ENCODE measurements at places on chromosomes 2 and 18.

DNA sequence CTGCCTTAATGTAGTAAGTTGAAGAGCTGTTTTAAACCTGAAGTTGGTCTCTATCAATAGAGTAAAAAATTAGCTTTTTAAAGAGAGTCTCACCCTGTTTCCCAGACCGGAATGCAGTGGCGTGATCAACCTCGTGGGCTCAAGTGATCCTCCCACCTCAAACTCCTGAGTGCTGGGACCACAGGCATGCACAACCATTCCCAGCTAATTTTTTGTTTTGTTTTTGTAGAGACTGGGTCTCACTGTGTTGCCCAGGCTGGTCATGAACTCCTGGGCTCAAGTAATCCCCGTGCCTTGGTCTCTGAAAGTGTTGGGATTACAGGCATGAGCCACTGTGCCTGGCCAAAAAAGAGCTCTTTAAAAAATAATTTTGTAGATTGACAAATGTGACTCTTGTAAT, 40.3 kb downstream of the CRIM1 start:
- DNase-seq: no peak

GRCh38 chr18:76562286-76563122, 67.5 kb upstream of the ZNF516 start:
- no peak for DNase-seq

DNA sequence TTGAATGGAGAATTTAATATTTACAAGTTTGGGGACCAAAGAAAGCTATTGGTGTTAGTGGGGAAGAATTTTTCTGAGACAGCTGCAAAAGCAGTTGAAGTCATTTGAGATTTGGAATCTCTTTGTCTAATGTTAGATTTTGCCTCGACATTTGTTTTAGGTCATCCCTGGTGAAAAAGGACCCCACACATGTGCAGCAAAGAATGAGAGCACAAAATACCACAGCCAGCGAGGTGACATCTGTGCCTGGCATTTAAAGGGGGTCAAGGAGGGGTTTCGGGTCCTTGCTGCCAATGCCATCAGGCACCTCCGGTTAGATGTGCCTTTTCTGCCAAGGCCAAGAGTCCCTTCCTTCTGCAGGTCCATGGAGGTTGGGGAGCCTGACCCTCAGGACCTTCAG, 173.3 kb downstream of the TRIB2 start:
- DNase-seq: no peak

GRCh38 chr2:73995810-73996209, 11.1 kb downstream of the TET3 start:
- DNase-seq: no peak

DNA sequence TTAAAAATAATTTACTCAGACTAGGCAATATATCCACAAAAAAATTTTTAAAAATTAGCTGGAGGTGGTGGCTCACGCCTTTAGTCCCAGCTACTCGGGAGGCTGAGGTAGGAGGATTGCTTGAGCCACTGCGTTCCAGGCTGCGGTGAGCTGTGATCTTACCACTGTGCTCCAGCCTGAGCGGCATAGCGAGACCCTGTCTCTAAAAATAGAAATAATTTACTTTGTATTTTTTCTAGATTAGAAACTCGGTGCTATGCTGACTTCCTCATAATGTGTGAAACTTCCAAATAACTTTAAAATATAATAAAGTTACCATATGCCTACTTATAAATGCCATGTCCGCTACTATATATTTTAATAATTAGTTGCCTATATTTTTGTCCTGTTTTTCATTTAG, 6.7 kb downstream of the PPIG start:
- no peak for DNase-seq

DNA sequence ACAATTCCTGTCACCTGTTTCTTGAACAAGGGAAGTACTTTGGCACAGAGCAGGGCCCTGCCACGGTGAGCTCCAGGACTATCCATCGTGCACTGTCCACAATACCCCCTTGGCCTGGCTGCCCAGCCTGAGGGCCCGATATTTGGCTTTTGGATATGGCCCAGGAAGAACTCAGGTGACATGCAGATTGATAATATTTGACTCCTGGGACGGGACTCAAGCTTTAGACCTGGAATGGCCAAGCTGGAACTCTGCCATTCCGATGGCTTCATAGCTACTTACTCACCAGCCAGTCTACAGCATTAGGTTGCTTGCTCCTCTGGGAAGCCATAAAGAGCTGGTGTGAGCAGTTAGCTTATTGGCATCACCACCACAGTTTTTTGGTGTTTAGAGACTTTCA, 26.6 kb downstream of the EML6 start:
- DNase-seq: no peak

DNA sequence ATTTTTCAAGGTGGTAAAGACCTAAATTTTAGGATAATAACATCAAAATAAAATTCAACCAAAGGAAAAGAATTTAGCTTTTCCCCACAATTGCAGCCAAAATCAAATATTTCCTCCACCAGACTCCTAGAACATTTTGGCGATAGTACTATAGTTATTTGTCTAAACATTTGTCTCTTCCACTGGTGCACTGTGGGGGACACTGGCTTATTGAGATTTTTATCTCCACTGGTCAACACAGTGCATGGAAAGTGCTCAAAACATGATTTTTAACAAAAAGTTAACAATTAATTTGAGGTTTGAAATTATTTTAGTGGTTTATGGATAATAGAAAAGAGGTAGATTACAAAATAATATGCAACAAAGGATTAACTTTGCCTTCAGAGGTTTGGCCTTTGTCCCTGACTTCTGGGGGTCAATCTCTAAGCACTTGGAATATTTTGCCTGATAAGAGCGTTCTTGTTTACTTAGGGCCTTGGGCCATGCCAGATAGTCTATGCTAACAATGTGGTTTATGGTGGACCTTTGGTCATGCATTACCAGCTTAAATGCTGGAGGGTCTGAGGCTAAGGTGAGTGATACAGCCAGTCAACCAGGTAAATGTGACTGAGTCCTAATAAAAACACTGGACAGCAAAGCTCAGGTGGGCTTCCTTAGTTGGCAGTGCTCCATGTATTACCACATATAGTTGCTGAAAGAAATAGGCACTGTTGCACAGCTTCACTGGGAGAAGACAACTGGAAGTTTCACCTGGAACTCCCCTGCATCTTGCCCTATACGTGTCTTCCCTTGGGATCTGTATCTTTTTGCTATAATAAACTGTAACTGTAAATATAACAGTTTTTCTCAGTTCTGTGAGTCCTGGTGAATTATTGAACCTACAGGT, 67.2 kb upstream of the SATB2 start:
- DNase-seq: no peak

- no peak for DNase-seq
These were observed 131.4 kb downstream of the VWC2L start for GRCh38 chr2:214542295-214542694.

- DNase-seq: no peak
These were observed 232.8 kb downstream of the GRB14 start for GRCh38 chr2:164388511-164388910.

- no peak for DNase-seq
These were observed 299.2 kb upstream of the TFPI start for GRCh38 chr2:187853381-187853791.

GRCh38 chr2:135647836-135648579, 93.6 kb upstream of the UBXN4 start:
- DNase-seq: no peak

DNA sequence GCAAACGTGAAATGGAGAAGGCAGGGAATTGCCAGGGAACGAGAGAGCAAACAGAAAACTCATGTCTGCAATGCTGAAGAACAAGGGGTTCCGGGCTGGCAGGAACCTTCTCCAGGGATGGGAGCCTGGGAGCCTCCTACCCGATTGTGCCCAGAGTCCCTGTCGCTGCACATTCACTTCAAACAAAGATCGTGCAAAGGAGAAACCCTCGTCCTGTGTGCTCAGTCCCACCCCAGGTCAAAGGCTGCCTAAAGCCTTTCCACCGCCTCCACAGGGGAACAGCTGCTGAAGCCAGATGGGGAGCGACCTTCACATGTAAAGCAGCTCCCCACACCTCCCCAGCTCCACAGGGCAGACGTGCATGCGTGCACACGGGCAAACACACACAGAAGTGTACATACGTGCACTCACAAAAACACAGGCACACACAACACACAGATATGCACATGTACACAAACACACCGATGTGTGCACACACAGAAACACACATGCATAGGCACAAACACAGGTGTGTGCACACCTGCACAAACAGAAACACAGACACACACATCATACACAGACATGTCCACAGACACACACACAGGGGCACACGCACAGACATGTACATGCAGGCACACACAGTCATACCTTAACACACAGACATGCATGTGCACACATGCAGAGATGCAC, 460.1 kb upstream of the SALL3 start:
- DNase-seq: no peak

DNA sequence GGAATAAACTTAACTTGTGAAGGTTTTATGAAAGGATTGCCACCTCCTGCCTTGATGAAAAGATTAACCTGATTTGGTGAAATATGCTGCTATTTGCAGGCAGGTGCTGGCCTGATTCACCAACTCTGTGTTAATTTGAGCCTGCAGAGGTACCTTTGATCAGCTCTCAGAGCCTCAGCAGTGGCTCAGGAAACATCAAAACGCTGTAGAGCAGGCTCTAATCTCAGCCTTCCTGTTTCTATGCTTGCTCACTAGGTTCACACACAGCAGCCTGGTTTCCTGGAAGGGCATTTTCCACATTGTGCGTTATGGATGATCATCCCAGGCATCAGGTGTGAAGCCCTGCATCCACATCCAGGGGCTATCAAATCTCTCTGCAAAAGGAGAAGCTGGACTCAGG, 16.9 kb downstream of the TGIF1 start:
- no peak for DNase-seq

- peak; percentile 10 for DNase-seq
These were observed 359 bp downstream of the FRZB start for GRCh38 chr2:182866095-182866460.

DNA sequence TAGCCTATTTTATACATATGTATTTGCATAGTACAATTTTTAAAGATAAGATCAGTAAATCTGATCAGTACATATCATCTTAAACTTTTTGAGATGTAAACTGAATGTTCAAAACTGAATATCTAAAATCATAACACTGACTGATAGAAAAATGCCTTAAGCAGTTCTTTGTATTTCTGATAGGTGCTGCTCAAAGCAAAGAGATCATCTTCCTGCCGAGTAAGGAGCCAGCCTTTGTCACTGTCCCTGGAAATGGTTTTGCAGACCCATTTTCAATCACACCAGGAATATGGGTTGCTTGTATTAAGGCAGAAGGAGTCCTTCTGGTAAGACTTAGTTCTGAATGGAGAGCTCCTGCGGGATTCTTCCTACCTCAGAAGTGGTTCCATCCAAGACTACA, 135.0 kb downstream of the LAMA3 start:
- no peak for DNase-seq

- DNase-seq: no peak
These were observed 713.6 kb downstream of the SLC4A3 start for GRCh38 chr2:220341014-220341413.

GRCh38 chr2:59694176-59694575, 859.3 kb downstream of the BCL11A start:
- DNase-seq: no peak

- no peak for DNase-seq
These were observed 74.6 kb upstream of the ZFP36L2 start for GRCh38 chr2:43300781-43301583.

- DNase-seq: no peak
These were observed 47.7 kb downstream of the BCL2 start for GRCh38 chr18:63271881-63272299.

DNA sequence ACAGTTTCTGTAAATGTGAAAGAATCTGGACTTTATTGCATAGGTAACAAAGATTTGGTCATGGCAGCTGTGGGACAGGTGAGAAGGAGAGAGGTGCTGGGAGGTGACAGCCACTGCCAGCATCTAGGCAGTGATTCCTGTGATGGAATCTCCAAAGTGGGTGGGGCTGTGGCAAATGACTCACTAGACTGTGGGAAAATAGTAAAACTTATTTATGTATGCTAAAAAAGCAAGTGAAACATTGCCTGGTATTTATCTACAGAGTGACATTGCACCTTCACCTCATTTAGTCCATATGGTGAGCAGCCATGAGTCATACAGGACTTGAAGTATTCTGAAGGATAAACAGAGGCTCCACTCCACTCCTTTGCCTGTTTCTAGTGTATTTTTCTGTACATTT, 145.3 kb upstream of the MEX3C start:
- no peak for DNase-seq

DNA sequence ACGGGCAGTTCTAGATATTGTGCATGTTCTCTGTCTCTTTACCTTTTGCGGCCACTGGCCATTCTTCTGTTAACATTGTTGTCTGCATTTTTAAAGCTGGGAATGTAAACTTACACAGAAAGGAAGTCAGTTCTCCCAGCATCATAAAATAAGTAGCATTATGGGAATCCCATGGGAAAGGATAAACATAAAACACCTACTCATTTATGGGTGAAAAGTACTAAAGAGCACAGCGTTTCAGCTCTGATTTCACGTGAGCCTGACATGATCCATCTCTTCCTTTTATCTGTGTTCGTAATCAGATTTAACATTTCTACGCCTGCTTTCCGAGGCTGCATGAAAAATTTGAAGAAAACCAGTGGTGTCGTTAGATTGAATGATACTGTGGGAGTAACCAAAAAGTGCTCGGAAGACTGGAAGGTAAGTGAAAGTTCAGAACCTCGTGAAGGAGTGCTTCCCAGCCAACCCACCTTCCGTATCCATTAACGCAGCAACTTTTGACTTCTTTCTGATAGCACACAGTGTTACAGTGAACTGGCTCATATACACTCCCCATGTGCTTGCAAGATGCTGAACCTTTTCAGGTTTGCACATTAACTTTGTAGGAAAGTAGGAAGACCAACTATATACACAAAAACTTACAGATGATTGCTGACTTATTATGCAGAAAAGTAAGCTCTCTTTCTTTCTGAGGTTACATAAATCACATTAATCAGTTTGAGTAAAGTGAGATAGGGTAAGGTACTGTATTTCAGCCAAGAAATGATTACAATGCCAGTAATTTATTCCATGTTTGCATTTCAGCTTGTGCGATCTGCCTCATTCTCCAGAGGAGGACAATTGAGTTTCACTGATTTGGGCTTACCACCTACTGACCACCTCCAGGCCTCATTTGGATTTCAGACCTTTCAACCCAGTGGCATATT, 86.5 kb upstream of the TTC39C start:
- no peak for DNase-seq

GRCh38 chr2:12035029-12035720, 288.7 kb downstream of the LPIN1 start:
- DNase-seq: no peak

DNA sequence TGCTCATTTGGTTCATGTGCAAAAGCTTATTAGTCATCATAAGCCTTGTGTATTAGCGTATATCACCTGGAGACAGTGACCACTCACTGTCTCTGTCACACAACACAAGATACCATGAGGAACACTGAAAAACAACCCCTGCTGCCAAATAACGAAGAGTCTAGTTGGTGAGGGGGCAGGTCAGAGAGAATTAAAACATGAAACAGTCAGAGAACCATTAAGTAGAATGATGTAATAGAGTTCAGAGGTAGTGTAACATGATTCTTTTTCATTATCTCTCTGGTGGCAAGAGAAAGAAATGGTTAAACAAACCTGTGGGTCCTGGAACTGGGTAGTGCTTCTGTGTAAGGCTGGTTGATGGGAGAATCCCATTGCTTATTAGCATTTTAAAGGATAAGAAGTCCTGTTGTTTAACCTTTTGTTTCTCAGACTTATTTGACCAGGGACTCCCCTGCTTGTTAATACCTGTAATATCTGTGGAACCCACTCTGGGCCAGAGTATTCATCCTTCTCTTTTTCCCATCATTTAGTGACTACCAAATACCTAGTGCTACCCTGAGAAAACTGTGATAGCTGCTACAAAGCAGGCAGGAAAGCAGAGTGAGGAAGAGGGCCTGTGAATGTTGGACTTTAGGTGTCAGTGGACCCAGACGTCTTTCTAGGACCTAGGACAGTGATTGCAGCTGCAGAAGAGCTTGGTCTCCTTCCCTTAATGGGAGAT, 38.0 kb downstream of the PTRHD1 start:
- no peak for DNase-seq

All from germinal center (tissue), 1 donor.